ENCODE measurements at places on chromosomes 2 and 18. TPM values are rescaled to one million over a fixed set of nuclear protein-coding genes. Genes with fewer than 3 reads are reported as not detected.

Gene UBE2E3
- 27.0 TPM for total RNA-seq

- H3K36me3 ChIP-seq: no peaks in the 10 kb centered on the region
- H3K27me3 ChIP-seq: no peaks in the 10 kb centered on the region
- no peaks in the 10 kb centered on the region for H3K4me1 ChIP-seq
- no peak overlapping the region for H3K27ac ChIP-seq
Observed at GRCh38 chr2:188919824-188920223, 54.3 kb upstream of the COL3A1 start.

Gene CRYGC
- total RNA-seq: not detected

DNA sequence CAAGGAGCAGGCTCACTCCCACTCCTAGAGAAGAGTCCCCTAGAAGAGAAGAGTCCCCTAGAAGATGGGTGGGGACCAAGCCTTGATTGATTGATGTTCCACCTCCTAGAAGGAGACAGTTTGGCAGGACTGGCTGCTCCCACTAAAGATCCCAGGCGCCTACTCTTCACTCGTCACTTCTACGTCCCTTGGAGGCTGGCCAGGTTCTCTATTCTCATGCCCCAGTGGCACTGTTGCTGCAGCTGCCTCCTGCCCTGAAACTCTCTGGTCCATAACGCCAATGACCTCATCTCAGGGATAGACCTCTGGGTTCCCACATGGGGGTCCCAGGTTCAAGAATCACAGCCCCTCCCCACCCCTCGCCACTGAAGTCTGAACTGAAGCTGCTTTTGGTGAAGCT lies 2.5 kb upstream of the SP140L start:
- H3K36me3 ChIP-seq: no peaks in the 10 kb centered on the region
- peaks cover 73% of the 10 kb centered on the region for H3K4me1 ChIP-seq
- H3K27me3 ChIP-seq: no peaks in the 10 kb centered on the region
- no peak for DNase-seq
- H3K27ac ChIP-seq: no peak overlapping the region

DNA sequence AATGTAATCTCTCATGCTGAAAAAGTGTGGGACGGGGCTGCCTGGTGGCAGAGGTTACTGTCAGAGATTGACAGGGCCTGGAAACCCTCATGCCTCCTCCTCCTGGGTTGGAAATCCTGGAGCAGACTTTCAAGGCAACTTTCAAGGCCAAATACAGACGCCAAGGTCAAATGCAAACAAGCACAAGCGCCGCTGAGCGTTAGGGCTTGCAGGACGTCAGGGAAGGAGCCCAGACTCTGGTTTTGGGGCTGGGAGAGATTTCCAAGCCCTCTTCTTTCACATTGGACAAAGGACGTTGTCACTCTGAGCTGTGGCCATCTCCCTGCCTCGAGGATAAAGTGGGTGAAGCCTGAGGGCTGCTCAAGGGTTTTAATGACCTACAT lies 120.1 kb downstream of the TWIST2 start:
- H3K36me3 ChIP-seq: no peaks in the 10 kb centered on the region
- no peak overlapping the region for H3K4me3 ChIP-seq
- no peaks in the 10 kb centered on the region for H3K4me1 ChIP-seq
- H3K27ac ChIP-seq: no peak overlapping the region
- peaks cover 3% of the 10 kb centered on the region for H3K27me3 ChIP-seq

Gene ANKRD30BL
- total RNA-seq: not detected

DNA sequence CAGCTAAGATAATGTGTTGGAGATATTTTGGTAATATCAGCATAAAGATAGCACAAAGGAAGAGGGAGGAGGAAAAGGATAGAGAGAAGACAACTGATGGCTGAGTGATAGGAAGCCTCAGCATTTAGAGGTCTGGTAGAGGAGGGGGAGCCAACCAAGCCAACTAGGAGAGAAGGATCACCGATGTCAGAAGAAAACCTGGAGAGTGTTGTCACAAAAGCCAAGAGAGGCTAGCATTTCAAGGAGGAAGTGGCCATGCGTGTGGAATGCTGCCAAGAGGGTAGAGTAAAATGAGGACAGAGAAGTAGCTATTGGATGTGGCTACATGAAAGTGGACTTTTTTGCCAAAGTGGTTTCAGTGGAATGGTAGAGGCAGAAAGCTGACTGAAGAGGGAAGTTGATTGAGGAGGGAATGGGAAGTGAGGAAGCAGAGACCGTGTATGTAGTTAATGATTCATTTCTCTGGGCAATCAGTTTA lies 34.3 kb downstream of the LCLAT1 start:
- H3K4me1 ChIP-seq: no peaks in the 10 kb centered on the region
- no peak overlapping the region for H3K27ac ChIP-seq
- no peak overlapping the region for H3K4me3 ChIP-seq
- H3K27me3 ChIP-seq: no peaks in the 10 kb centered on the region

DNA sequence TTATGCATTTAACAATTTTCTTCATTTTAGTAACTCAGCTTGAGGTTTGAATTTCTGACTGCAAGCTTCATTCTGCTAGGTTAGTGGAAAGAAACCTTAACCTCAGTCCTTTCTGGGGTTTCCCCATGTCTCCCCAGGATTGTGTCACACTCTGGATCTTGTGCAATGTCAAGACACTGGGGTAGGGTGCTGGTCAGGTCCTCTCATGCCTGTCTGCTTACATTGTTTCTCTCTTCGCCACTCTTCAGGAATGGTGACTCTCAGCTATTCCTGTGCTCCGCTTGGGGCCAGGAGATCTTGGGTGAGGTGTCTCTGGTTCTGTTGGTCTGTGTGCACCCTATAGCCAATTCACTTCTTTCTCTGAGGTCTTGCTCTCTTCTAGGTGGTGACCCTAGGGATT lies 23.9 kb downstream of the CTLA4 start:
- DNase-seq: no peak
- H3K27ac ChIP-seq: no peak overlapping the region
- H3K36me3 ChIP-seq: no peaks in the 10 kb centered on the region
- no peak overlapping the region for H3K4me3 ChIP-seq
- no peaks in the 10 kb centered on the region for H3K27me3 ChIP-seq

Data from CD4-positive, alpha-beta memory T cell (primary cell).